Fibroblast of villous mesenchyme (primary cell): ENCODE measurements at places on chromosomes 5 and 9. TPM values are rescaled to one million over a fixed set of nuclear protein-coding genes. Genes with fewer than 3 reads are reported as not detected.

MLANA gene
- not detected in 2 replicates for total RNA-seq

ZNF608 gene
- total RNA-seq: 2.6 and 8.4 TPM in 2 replicates

AGXT2 gene
- under 0.01 TPM in 1 of 2 replicates, not detected in the other for total RNA-seq

ZFP2 gene
- total RNA-seq: under 0.01 and 0.86 TPM in 2 replicates

LOX gene
- total RNA-seq: 91.1 and 131 TPM in 2 replicates

FOXD1 gene
- 2.2 and 6.1 TPM in 2 replicates for total RNA-seq

PCDHGB2 gene
- total RNA-seq: 2.3 and 2.6 TPM in 2 replicates

SOHLH1 gene
- not detected in 2 replicates for total RNA-seq

TEK gene
- total RNA-seq: 12.5 and 25.8 TPM in 2 replicates

CD72 gene
- 0.86 and 1.3 TPM in 2 replicates for total RNA-seq

PRSS3 gene
- total RNA-seq: 3.9 and 12.9 TPM in 2 replicates

ELAVL2 gene
- not detected in 2 replicates for total RNA-seq

NUTM2F gene
- not detected in 2 replicates for total RNA-seq

GTF2H2 gene
- total RNA-seq: 27.1 and 40.6 TPM in 2 replicates

PLAC8L1 gene
- not detected in 2 replicates for total RNA-seq

NUTM2G gene
- total RNA-seq: not detected in 2 replicates

RNF183 gene
- total RNA-seq: not detected in 2 replicates

MYORG gene
- 0.64 and 1.3 TPM in 2 replicates for total RNA-seq

SPATA31A3 gene
- not detected in 2 replicates for total RNA-seq

KIF20A gene
- total RNA-seq: 30.6 and 60.0 TPM in 2 replicates

CMBL gene
- total RNA-seq: 4.2 and 8.2 TPM in 2 replicates

PDZD2 gene
- 0.97 and 2.6 TPM in 2 replicates for total RNA-seq

ADRA1B gene
- total RNA-seq: under 0.01 and 0.43 TPM in 2 replicates

ARID3C gene
- 0.32 TPM in 1 of 2 replicates, not detected in the other for total RNA-seq

TRIM36 gene
- total RNA-seq: 0.97 and 2.2 TPM in 2 replicates

PCDHA9 gene
- total RNA-seq: under 0.01 TPM in 2 replicates

FBP2 gene
- not detected in 2 replicates for total RNA-seq

PCDHGA8 gene
- total RNA-seq: 3.0 and 3.2 TPM in 2 replicates

PCDHGB3 gene
- 3.9 and 5.2 TPM in 2 replicates for total RNA-seq

FIBCD1 gene
- total RNA-seq: 4.3 and 19.3 TPM in 2 replicates

BAAT gene
- under 0.01 TPM in 1 of 2 replicates, not detected in the other for total RNA-seq

TMOD1 gene
- total RNA-seq: 0.43 and 0.97 TPM in 2 replicates

PTRH1 gene
- total RNA-seq: 11.7 and 16.4 TPM in 2 replicates

CCNI2 gene
- total RNA-seq: under 0.01 TPM in 1 of 2 replicates, not detected in the other

HSPB3 gene
- 1.7 and 6.1 TPM in 2 replicates for total RNA-seq

ACOT12 gene
- total RNA-seq: not detected in 2 replicates

PRRT1B gene
- total RNA-seq: not detected in 2 replicates

GABRA6 gene
- total RNA-seq: not detected in 2 replicates

LHX2 gene
- total RNA-seq: not detected in 2 replicates

TSLP gene
- total RNA-seq: 0.32 and 0.43 TPM in 2 replicates

TRIM41 gene
- total RNA-seq: 9.9 and 12.2 TPM in 2 replicates
